Suprapubic skin (tissue), 4 donors: ENCODE measurements at places on chromosomes 7 and 10. TPM values are rescaled to one million over a fixed set of nuclear protein-coding genes. Genes with fewer than 3 reads are reported as not detected.

The SEPHS1 gene
- 25.1 TPM for total RNA-seq

The AKR1C1 gene
- 35.2 TPM for total RNA-seq

DNA sequence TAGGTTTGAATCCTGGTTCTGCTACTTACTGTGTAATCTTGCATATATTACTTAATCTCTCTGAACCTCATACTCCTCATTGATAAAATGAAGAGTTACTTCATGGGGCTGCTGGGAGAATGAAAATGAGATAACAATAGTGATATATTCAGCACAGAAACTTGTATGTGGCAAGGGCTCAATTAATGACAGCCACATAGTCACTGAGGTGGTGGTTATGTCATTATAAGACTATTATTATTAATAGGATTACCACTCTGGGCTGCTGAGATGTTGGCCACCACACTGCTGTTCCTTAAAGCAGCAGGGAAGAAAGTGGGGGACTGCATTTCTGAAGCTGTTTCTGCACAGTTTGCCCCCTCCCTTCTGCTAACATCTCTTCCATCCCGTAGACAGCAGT lies 100.4 kb upstream of the PDLIM1 start:
- peaks cover 19% of the 10 kb centered on the region for H3K4me1 ChIP-seq
- H3K36me3 ChIP-seq, result no peaks in the 10 kb centered on the region
- H3K27me3 ChIP-seq, result no peaks in the 10 kb centered on the region
- no peak overlapping the region for H3K27ac ChIP-seq
- DNase-seq, result no peak

DNA sequence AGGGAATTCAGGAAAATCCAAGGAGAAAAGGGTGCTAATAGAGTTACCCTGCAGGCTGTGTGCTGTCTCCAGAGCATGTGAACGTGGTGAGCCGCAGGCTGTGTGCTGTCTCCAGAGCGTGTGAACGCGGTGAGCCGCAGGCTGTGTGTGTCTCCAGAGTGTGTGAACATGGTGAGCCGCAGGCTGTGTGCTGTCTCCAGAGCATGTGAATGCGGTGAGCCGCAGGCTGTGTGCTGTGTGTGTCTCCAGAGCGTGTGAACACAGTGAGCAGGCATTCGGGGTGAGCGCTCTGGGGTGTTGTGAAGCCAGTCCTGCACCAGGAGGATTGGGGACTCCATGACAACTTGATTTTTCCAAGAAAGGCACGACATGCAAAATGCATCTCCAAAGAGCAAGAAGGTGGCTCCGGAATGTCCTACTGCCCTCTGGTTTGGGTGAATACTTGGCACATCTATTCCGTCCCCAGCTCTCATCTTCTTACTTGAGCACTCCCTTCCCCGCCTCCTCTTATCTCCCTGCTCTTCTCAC lies 407.9 kb upstream of the SHH start:
- H3K36me3 ChIP-seq, result no peaks in the 10 kb centered on the region
- no peaks in the 10 kb centered on the region for H3K4me1 ChIP-seq
- H3K4me3 ChIP-seq, result no peak overlapping the region
- DNase-seq, result no peak
- H3K27ac ChIP-seq, result no peak overlapping the region
